DMS79 treated with DMSO at 0.1 percent for 48 hours (cell line): ENCODE measurements at places on chromosomes 5 and 9.

GRCh38 chr9:113185271-113185670, 34.5 kb downstream of the SLC31A2 start:
- DNase-seq, result no peak

DNA sequence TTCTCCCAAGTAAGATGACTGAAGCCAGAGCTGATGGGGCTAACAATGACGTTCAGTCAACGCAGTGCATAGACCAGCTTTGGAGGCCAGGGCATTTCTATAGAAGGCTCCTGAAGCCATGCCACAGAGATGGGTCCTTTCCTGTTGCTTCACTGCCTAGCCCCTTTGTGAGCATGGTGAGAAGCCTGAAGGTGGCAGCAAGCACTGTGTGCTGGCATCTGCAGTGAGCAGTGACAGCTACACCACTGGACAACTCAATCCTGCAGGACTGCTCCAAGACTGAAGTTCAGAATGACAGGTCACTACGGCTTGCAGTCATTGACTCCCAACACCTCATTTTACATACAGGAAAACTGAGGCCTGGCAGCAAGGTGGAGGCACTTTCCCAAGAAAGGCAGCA, 229.0 kb downstream of the TSSK1B start:
- DNase-seq, result no peak

DNA sequence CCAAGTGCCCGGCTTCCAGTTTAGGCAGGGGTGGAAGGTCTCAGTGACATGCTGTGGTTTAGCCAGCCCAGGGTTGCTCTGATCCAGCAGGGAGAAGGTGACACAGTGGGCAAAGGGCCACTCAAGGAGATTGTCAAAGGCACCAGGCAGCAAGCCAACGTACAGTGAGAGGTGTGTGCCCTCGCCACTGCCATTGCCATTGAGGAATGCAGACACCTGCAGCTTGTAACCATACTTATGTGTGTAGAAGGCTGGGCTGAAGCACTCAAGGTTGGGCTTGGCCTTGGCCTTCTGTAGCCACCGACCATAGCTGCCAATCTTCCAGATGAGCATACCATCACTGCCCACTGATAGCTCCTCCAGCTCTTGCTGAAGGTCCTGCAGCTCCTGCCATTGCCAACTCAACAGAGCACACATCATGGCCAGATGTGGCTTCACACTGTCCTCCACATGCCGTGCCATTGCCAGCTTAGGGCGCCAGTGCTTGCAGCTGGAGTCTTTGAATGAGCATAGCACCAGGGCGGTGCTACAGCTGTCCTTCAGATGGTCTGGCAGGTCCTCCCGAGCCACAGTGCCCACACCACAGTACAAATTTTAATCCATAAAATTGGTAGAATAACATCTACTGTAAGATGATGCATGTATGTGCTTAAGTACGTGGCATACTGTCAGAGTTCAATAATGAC, 59.7 kb upstream of the HMHB1 start:
- DNase-seq, result no peak

GRCh38 chr9:1460143-1460769, 410.1 kb downstream of the DMRT2 start:
- no peak for DNase-seq

- DNase-seq, result no peak
Measured at GRCh38 chr9:133306242-133307204, 29.5 kb downstream of the SURF6 start.

- no peak for DNase-seq
Measured at GRCh38 chr5:33994845-33995244, 10.4 kb upstream of the SLC45A2 start.

DNA sequence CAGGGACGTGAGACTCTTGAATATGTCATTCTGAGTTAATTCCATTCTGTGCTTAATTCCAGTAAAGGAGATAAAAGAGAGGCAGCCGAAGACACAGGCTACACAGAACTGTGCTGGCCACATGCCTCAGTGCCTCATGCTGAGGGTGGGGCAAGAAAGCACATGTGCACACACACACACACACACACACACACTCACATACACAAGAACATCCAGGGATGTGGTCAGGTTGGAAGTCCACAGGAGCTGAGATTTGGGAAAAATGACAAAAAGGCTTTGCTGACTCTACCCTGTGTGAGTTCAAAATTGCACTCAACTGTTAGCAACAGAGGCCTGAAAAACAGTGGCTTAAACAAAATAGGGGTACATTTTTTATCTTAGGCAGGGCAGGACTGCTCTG, 40.5 kb downstream of the ALG2 start:
- no peak for DNase-seq

DNA sequence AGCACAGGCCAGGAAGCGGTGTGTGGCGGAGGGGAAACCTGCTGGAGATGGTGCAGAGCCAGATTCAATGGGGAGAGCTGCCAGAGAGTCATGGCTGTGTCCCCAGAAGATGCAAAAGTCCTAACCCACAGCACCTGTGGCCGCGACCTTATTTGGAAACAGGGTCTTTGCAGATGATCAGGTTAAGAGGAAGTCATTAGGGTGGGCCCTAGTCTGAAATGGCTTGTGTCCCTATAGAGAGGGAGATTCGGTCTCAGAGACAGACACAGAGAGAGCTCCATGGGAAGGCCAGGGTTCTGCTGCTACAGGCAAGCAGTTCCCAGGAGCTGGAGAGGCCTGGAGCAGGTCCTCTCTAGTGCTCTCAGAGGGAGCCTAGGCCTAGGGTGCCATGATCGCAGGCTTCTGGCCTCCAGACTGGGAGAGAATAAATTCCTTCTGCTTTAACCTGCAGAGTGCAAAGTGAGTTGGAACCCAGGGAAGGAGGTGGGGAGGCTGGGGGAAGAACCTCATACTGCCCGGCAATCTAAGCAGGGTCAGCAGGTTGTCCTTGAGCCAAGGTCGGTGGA, 1.9 kb upstream of the LPCAT1 start:
- DNase-seq, result no peak
